ENCODE measurements at places on chromosomes 3 and 15.

DNA sequence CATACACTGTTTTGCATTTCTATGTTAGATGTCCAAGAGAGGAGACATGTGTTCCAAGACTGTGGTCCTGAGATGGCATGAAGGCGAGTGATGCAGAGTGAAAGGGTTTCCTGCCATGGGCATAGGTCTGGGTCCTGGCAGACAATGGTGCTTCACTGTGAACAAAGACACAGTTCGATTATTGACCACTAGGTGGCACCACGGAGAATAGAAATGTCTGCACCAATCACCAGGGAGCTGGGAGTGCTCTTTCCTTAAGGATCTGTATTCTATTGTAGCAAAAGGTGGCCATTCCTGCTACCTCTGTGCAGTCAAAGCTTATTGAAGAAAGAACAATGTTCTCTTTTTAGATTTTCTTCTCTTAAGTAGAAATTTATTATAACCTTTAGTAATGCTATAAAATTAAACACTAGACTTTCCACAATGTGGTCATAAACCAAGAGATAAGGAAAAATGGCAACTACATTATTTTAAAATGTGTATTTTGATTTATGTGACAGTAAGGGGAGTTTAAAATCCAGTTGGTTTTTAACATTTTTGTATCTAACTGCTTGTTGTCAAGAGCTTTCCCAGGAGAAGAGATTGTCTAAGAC, 88.7 kb downstream of the GABRG3 start:
- DNase-seq: no peak

DNA sequence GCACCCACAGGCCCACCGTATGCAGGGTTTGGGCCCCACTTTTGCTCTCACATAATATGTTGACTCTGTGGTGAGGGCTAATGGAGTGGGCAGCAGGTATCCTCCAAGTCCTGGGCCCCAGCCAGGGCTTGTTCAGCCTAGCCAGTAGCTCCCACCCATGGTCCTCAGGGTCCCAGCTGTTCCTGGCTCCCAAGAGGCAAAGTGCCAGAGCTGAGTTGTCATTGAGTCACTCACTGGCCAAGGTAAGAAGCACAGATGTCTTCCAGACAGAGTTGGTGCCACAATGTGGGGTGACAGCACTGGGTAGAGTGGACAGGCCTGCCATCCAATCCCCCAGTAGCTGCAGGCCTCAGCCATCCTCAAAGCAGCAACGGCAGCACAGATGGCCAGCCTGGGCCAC, 4.3 kb downstream of the SHF start:
- no peak for DNase-seq

DNA sequence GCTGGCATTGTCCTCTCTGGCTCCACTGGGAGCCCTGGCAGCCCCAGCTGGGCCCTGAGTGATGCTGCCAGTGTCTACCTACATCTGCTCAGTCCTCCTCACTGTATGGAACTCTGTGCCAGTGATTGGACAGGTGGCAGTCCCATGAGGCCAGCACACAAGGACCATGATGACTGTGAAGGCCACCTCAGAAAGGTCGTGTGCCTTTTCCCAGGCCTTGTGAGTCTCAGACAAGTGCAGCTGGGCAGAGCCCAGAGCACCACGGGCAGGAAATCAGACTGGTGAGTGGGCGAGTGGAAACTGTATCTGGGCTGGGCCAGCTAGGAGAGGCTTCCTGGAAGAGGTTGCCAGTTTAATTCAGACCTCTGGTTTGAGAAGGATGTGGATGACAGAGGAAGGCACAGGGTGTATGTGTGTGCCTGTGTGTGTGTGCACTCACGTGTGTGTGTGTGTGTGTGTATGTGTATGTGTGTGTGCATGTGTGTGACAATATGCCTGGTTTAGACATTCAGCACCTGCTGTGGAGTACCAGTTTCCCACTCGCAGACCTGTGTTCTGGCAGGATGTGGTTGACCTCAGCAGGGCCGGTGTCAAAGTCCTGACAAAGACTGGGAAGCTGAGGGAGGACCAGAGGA, 7.0 kb downstream of the MAPKAPK3 start:
- DNase-seq: no peak

DNA sequence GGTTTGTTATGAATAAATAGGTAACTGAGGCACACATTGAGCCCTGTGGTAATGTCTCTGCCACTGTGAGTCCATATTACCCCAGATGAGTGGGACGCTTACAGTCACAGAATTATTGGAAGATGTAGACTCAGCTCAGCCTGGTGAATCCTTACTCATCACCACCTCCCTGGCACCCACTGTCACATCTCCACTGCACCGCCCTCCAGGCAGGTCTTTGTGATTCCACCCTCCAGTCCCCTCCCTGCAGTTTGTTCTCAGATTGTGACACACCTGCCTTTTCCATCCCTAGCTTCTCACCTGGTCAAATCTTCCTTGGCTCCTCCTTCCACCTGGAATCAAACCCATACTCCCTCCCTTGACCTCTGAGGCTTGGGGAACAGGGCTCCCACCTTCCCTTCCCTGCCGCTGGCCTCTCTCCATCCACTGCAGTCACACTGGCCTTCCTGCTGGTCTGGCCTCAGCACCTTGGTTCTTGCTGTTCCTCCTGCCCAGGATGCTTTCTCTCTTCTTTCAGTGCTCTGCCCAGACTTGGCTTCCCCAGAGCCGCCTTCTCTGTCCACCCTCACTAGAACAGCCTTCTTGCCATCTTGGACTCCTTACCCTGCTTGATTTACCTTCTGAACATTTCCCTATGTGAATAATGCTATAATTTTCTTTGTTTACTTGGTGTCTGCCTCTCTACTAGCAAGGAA, 9.4 kb downstream of the SLC6A20 start:
- no peak for DNase-seq

DNA sequence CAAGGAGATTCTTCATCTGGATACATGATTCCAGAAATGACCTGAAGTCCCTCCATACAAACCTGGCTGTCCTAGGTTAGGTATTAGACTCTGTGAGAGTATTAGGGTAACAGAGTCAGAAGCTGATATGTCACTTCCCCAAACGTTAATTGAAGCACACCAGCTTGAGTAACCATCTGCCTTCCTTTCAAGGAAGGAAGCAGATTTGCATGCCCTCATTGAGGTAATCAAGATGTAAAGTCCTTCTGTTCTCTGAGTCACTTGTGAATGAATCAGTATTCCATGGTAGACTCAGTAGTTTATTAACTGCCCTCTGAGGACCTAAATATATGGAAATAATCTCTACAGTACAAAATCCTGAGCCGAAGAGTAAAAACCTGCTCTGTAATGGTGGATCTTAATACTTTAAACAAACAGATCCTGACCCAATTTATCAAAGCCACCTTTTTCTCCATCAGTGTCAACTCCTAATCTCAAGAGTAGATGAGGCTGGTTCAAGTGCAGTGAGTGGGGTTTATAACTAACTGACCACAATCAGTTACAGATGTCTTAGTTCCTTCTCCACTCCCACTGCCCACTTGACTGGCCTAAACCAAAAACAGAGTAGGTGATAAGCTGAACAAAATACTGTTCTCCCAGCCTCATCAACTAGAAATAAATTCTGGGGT, 246.2 kb upstream of the CHRM5 start:
- DNase-seq: no peak

GRCh38 chr3:45123581-45124269, 22.5 kb downstream of the CDCP1 start:
- no peak for DNase-seq

DNA sequence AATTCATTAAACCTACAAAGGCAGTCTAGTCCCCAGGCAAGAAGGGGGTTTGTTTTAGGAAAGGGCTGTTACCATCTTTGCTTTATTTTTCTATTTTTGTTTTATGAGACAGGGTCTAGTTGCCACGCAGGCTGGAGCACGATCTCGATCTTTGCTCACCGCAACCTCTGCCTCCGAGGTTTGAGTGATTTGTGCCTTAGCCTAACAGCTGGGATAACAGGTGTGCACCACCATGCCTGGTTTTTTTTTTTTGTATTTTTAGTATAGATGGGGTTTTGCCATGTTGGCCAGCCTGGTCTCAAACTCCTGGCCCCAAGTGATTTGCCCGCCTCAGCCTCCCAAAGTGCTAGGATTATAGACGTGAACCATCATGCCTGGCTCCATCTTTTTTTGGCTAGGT, 4.9 kb downstream of the HIGD1A start:
- DNase-seq: no peak
